ENCODE measurements at places on chromosomes 7 and 10. TPM values are rescaled to one million over a fixed set of nuclear protein-coding genes. Genes with fewer than 3 reads are reported as not detected.

DNA sequence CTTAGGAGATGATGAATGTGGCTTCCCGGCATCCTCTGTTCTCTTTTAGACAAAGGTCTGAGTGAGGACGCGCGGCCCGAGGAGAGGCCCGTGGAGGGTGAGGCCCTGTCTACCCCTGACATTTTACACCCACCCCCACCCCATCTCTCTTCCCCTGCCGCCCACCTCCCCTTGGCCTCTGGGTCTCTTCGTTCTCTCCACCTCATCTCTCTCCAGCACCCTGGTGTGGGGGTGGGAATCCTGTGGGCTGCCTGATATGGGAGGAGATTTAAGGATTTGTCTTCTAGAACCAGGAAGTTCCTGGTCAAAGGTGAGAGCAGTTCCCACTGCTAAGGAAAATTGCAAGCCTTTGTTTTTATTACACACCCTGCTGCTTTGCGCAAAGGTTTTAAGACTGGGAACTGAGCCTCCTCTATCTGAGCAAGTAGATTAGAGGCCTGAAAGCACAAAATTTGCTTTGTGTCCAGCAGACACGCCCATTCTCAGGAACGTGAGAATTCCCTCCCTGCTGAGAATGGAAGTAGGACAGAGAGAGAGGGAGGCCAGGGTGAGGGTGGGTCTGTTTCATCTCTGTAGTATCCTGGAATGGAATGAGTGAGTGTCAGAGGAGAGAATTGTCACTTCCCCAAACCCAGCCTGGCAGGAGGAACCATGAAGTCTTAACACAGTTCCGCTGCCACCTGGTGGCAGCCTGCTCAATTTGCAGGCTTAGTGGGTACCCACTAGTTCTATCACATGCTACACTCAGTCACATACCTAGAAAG is 91.2 kb downstream of the GTF2IRD1 start:
- peak overlapping the region; percentile 9 for H3K27ac ChIP-seq
- no peaks in the 10 kb centered on the region for H3K27me3 ChIP-seq
- H3K4me3 ChIP-seq, result no peak overlapping the region
- no peaks in the 10 kb centered on the region for H3K36me3 ChIP-seq
- DNase-seq, result no peak

GRCh38 chr7:84336766-84337165 is 142.2 kb upstream of the SEMA3A start:
- H3K4me3 ChIP-seq, result no peak overlapping the region

- no peaks in the 10 kb centered on the region for H3K4me1 ChIP-seq
- no peak overlapping the region for H3K4me3 ChIP-seq
- H3K36me3 ChIP-seq, result no peaks in the 10 kb centered on the region
- DNase-seq, result no peak
Observed at GRCh38 chr7:7146837-7147236, 35.5 kb upstream of the C1GALT1 start.

DNA sequence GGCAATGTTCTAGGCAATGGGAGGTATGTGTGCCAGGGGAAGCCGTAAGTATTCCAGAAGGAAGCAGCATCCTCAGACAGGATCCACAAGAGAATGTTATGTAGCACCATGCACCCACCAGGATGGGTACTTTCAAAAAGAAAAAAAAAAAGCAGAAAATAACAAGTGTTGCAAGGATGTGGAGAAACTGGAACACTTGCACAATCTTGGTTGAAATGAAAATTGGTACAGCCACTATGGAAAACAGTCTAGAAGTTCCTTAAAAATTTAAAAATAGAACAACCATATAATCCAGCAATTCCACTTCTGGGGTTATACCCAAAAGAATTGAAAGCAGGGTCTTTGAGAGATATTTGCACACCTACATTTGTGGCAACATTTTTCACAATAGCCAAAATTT is 20.2 kb downstream of the C10orf71 start:
- H3K4me3 ChIP-seq, result no peak overlapping the region
- no peak overlapping the region for H3K27ac ChIP-seq
- no peaks in the 10 kb centered on the region for H3K36me3 ChIP-seq
- no peak for DNase-seq
- no peaks in the 10 kb centered on the region for H3K27me3 ChIP-seq
- H3K4me1 ChIP-seq, result peaks cover 19% of the 10 kb centered on the region

DNA sequence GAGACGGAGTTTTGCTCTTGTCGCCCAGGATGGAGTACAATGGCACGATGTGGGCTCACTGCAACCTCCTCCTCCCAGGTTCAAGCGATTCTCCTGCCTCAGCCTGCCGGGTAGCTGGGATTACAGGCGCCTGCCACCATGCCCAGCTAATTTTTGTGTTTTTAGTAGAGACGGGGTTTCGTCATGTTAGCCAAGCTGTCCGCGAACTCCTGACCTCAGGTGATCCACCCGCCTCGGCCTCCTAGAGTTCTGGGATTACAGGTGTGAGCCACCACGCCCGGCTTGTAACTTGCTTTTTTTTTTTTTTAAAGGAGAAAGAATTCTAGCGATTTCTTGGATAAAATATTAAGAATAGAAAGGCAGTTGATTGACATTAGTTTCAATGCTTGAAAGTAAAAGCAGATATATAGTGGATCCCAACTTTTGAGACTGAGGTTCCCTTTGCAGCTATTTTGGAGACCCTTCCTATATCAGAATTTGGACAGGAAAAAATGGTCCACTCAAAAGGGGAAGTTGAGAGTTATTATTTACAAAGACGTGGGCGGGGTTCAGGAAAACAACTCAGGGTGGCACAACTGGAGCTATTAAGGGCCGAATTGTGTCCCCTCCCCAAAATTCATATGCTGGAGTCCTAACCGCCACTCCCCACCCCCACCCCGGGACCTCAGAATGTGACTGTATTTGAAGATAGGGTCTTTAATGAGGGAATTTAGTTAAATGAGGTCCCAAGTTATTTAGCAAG is 1.3 kb upstream of the ERCC6 start:
- peaks cover under 1% of the 10 kb centered on the region for H3K36me3 ChIP-seq
- peaks cover 8% of the 10 kb centered on the region for H3K4me1 ChIP-seq
- no peaks in the 10 kb centered on the region for H3K27me3 ChIP-seq

DNA sequence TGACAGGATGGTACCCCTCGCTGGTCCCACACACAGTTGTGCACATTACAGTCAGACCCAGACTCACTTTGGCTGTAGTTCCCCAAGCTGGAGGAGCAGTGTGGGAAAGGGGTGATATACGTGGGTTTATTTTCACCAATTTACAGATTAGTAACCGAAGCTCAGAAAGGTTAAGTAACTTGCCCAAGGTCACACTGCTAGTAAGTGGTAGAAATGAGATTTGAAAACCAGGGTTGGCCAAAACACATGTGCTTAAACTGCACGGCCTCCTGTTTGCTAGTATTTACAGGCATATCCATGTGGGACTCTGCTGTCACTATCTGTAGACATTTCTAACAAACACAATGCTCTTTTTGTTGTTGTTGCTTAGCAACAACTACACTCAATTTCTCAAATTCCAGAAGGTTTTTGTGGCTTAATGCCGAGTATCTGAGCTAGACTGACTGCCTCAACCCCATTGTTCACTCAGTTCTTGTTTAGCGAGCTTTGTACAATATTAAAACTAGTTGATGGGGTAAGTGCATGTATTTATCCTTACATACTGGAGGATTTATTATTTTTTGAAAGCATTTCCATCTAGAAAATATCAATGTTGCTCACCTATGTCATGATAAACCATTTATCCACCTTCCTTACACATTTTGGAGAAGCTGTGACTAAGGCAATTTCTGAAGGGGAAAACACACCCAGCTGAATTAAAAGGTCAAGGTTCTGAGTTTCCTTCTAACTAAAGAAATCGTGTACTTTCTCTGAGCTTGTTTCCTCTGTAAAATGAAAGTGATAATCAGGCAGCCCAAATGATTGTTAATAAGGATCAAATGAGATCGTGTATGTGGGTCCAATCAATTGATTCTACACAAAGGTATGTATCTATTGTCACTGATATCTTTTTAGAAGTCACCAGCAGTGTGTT is 5.3 kb upstream of the TMEM139 start:
- H3K27me3 ChIP-seq, result no peaks in the 10 kb centered on the region
- no peaks in the 10 kb centered on the region for H3K36me3 ChIP-seq
- no peak for DNase-seq
- no peak overlapping the region for H3K4me3 ChIP-seq
- no peaks in the 10 kb centered on the region for H3K4me1 ChIP-seq

DNA sequence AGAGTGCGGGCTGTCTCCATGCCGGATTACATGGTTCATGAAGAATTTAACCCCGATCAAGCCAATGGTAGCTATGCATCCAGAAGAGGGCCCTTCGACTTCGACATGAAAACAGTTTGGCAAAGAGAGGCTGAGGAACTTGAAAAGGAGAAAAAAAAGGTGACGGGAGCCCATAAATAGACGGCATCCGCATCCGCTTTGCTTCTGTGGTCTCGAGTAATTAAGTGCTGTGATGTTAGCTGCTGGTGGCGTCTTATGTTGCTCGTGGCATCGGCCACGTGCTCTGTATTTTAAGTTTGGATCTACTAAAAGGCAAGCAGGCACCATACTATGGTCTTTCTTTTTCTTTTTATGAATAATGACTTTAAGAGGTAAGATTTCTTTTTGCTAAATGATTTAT is 11.1 kb downstream of the C7orf57 start:
- no peaks in the 10 kb centered on the region for H3K4me1 ChIP-seq
- H3K27ac ChIP-seq, result no peak overlapping the region
- no peak overlapping the region for H3K4me3 ChIP-seq
- H3K27me3 ChIP-seq, result no peaks in the 10 kb centered on the region
- no peak for DNase-seq

GRCh38 chr10:21449288-21449966 is 76.1 kb downstream of the SKIDA1 start:
- no peak overlapping the region for H3K27ac ChIP-seq
- no peaks in the 10 kb centered on the region for H3K36me3 ChIP-seq
- no peak overlapping the region for H3K4me3 ChIP-seq
- no peaks in the 10 kb centered on the region for H3K4me1 ChIP-seq

Gene AHCYL2
- 39.2 TPM for total RNA-seq

DNA sequence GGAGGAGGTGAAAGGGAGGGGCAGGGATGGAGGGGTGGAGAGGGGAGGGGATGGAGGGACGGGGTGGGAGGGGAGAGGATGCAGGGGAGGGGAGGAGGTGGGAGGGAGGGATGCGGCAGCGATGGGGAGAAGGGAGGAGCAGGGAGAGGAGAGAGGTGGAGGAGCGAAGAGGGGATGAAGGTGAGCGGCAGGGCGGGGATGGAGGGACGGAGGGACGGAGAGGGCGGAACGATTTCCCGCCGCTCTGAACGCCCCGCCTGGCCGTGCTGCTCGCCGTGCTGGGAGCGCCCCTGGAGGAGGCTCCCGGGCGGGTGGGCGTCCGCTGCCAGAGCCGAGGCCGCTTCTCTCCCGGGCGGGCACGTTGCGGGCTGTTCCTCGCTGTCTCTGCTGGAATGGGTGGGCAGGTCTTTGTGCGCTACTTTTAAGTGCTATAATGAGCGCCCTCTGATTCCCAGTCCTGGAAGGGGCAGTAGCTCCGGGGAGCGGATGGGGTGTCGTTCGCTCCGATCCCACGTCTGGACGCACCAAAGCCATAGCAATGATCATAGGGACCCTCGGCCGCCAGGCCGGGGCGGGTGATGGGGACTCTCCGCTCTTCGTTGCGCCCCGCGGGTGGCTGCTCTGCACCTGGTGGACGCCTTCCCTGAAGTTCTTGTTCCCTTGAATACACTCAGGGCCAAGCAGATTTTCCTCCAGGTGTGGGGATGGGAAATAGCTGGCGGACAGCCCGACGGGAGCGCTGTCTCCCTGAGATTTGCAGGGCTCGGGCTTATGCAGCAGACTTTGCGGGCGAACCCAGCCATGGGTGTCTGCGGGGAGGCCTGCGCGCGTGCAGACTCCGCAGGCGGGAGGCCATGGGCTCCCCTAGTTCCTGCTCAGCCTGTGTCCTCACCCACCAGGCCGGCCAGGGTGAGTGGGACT is 81.1 kb upstream of the CPXM2 start:
- H3K4me3 ChIP-seq, result no peak overlapping the region
- H3K27ac ChIP-seq, result no peak overlapping the region
- H3K27me3 ChIP-seq, result peaks cover 68% of the 10 kb centered on the region
- H3K4me1 ChIP-seq, result peaks cover under 1% of the 10 kb centered on the region
- no peak for DNase-seq

DNA sequence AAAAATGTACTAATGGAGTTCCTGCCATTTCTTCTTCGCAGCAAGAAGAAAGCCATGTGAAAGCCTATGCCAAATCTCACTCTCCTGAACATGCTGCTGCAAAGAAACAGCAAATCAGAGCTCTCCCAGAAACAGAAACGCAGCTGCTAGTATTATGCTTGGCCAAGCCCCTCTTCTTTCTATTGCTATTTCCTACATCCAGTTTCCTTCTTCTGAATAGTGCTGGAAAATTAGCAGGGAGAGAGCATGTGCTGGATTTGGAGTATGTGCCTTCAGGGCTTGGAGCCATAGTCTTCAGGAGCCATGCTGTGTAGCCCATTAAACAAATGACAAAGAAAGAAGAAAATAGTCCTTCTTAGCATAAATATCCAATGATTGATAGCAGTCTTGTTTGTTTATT is 852.0 kb upstream of the PHF14 start:
- H3K4me1 ChIP-seq, result no peaks in the 10 kb centered on the region
- no peak for DNase-seq
- H3K36me3 ChIP-seq, result no peaks in the 10 kb centered on the region

- H3K27me3 ChIP-seq, result no peaks in the 10 kb centered on the region
- DNase-seq, result no peak
- no peak overlapping the region for H3K27ac ChIP-seq
Observed at GRCh38 chr7:149865437-149865836, 8.3 kb upstream of the ATP6V0E2 start.

GRCh38 chr10:43156590-43157341 is 18.5 kb downstream of the CSGALNACT2 start:
- H3K4me3 ChIP-seq, result no peak overlapping the region
- H3K27ac ChIP-seq, result no peak overlapping the region
- no peak for DNase-seq
- no peaks in the 10 kb centered on the region for H3K36me3 ChIP-seq

Gene SFXN3
- 7.0 TPM for total RNA-seq

Gene ADRA2A
- total RNA-seq, result 0.47 TPM

Gene PAX2
- not detected for total RNA-seq

DNA sequence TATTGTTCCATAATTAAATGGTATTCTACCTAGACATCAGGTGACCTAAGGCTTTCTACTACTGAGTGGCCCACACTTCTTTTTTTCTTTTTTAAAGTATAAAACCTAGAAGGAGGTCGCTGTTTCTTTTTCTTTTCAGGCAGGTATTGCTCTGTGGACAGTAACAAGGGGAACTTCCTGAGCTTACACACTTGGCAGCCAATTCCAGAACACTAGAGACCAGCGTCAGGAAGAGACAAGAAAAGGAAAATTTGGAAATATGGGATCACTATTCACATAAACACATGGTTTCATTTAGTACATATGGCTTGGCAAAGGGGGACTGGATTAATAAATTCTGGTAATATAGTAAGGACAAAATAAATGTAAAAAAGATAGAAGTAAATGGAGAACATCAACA is 141.9 kb downstream of the RSU1 start:
- DNase-seq, result no peak
- H3K4me3 ChIP-seq, result no peak overlapping the region
- H3K36me3 ChIP-seq, result no peaks in the 10 kb centered on the region
- H3K4me1 ChIP-seq, result no peaks in the 10 kb centered on the region
- H3K27ac ChIP-seq, result no peak overlapping the region

- peaks cover 18% of the 10 kb centered on the region for H3K4me1 ChIP-seq
- DNase-seq, result no peak
- H3K27me3 ChIP-seq, result no peaks in the 10 kb centered on the region
Observed at GRCh38 chr10:129912986-129913695, 50.9 kb downstream of the EBF3 start.
